ENCODE measurements at places on chromosomes 16 and 17.

- peak; percentile 17 for DNase-seq
Measured at GRCh38 chr17:67421869-67422273, 44.8 kb downstream of the PITPNC1 start.

DNA sequence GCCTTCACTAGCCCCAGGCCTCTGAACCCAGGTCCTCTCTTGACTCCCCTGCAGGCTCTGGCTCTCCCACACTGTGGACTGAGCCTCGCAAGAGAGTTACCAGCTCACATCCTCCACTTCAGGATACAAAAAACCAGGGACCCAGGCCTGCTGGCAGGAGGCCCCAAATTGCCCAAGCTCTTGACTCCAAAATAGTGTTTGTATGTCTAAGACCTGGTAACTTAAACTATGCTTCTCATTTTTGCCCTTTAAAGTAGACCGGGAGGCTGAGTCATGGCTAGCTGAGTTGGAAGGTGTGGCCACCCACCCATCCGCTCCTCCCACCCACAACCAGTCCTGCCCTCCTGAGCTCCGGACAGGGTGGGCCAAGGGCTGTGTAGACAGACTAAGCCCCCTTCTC, 250.0 kb downstream of the SOX9 start:
- peak; percentile 42 for DNase-seq

GRCh38 chr16:57091975-57092785, at the start of gene CPNE2:
Gene CPNE2 (plus strand): TSS chr16:57092583. CDS start chr16:57110743, 18,160 bp downstream.
- DNase-seq: peak; percentile 12

GRCh38 chr16:5841974-5842373, 744.4 kb upstream of the EEF2KMT start:
- DNase-seq: no peak

GRCh38 chr16:15950161-15950854, 892 bp downstream of the ABCC1 start:
- DNase-seq: no peak

DNA sequence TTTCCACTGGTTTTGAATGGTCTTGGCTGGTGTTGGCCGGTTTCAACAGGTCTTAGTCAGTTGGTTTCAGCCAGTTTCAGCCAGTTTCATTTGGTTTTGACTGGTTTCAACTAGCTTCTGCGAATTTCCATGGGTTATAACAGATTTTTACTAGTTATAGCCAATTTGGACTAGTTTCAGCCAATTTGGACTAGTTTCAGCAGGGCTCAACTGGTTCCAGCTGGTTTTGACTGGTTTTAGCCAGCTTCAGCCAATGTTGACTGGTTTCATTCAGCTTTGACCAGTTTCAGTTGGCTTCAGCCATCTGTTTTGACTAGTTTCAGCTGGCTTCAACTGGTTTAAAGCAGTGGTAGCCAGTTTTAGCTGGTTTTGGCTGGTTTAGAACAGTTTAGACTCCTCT, 432.6 kb downstream of the UTP18 start:
- DNase-seq: no peak

GRCh38 chr16:88655733-88656281, 5.0 kb upstream of the CYBA start:
- no peak for DNase-seq
